ENCODE measurements at places on chromosomes 12 and 14. TPM values are rescaled to one million over a fixed set of nuclear protein-coding genes. Genes with fewer than 3 reads are reported as not detected.

TCL1A gene
- 1.0 TPM for polyA plus RNA-seq

KRT2 gene
- not detected for polyA plus RNA-seq

UBE2N gene
- 158 TPM for polyA plus RNA-seq

GPRC5A gene
- polyA plus RNA-seq, result 10.5 TPM

ZNF891 gene
- polyA plus RNA-seq, result 3.9 TPM
